ENCODE measurements at places on chromosomes 7 and 10.

DNA sequence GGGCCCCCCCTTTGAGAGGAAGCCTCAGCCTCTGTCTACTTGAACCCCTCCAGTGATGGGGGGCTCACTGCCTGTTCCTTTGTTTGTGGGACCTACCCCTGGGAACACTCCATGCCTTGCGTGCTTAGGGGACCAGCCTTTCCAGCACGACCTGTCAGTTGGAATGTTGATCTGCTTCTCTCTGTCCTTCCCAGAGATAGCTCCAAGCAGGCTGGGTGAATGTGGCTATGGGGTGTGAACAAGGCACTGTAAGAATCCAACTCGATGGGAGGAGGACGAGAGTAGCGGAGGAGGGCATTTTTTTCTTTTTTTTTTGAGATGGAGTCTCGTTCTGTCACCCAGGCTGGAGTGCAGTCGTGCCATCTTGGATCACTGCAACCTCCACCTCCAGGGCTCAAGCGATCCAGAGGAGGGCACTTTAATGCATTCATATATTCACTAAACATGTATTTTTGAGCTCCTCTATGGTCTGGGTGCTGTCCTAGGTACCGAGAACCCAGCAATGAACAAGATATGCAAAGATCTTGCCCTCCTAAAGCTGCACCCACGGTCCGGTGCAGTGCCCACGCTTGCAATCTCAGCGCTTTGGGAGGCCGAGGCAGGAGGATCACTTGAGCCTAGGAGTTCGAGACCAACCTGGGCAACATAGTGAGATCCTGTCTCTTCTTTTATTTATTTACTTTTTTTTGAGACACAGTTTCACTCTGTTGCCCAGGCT is 8.5 kb downstream of the CLIP2 start:
- DNase-seq = no peak

DNA sequence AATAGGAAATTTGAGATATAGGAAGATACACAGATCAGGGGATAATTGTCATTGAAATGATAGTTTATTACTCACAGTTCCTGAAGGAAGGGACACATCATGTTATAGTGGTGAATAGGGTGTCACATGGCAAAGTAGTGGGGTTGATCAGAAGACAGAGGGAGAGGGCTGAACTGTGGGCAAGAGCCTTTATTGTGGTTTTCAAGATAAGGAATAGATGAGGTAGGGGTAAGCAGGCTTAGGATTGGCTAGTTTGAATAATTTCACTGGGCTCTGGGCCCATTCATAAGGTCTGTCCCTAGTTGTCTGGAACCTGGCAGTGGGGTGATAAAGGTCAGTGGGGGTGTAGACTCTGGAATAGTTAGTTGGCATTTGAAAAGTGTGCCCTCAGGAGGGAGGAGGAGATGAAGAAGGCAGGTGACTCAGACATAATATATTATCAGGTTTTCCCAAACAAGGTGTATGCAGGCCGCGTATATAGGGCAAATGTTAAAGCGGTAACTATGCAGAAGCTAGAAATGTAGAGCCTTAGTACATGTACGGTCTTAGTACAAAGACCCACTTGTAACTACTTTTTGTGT is 18.5 kb downstream of the FGL2 start:
- DNase-seq = no peak

GRCh38 chr7:95811846-95812445 is 39.6 kb downstream of the DYNC1I1 start:
- DNase-seq = no peak

- DNase-seq = no peak
These were observed 227.7 kb downstream of the MAD1L1 start for GRCh38 chr7:2004841-2005725.

GRCh38 chr10:74871595-74872382 is 45.4 kb downstream of the KAT6B start:
- no peak for DNase-seq

DNA sequence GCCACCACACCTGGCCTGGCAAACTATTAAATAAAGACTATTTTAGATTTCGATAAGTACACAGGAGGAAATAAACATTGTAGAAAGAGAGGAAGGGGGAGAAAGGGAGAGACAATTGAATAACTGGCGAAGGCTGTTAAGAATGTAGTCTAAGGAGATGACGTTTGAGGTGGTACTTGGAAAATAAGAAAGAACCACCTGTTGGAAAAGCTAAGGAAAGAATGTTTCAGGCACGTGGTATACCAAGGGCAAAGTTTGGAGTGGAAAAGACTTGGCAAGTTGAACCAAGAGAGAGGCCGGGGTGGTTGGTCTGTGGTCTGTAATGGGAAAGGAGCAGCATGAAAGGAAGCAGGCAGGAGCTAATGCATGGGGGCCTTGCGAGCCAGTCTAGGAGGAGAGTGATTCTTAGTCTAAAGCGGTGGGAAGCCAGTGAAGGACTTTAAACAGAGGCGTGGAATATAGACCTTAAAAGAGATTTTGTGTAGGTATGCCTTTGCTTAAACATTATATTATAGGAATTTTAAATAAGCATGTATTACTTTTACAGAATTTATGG is 9.4 kb downstream of the ING3 start:
- no peak for DNase-seq

Measured in stimulated activated CD8-positive, alpha-beta memory T cell treated with anti-CD3 and anti-CD28 coated beads, Interleukin-4, amount 100 ng/mL, for 1 hour (primary cell).